ENCODE measurements at places on chromosomes 5 and 9. TPM values are rescaled to one million over a fixed set of nuclear protein-coding genes. Genes with fewer than 3 reads are reported as not detected.

Gene IL3
- not detected for total RNA-seq

Gene TSSK1B
- total RNA-seq, result not detected

Gene PCDHGA11
- 5.3 TPM for total RNA-seq

Gene GABRG2
- not detected for total RNA-seq

Gene CCNO
- total RNA-seq, result not detected

Gene C9
- total RNA-seq, result not detected

Gene FOXD4L3
- total RNA-seq, result not detected

Gene CNTNAP3B
- 37.0 TPM for total RNA-seq

Gene ROR2
- under 0.01 TPM for total RNA-seq
